Smooth muscle cell of trachea (primary cell): ENCODE measurements at places on chromosomes 7 and 10. TPM values are rescaled to one million over a fixed set of nuclear protein-coding genes. Genes with fewer than 3 reads are reported as not detected.

The GATA3 gene
- not detected in 2 replicates for total RNA-seq

The MRLN gene
- total RNA-seq = not detected in 2 replicates

The HYCC1 gene
- 107 and 163 TPM in 2 replicates for total RNA-seq

The PGAM1 gene
- 450 and 544 TPM in 2 replicates for total RNA-seq

The CALML5 gene
- total RNA-seq = not detected in 2 replicates

The OSBPL3 gene
- 24.9 and 45.0 TPM in 2 replicates for total RNA-seq

The SSC4D gene
- 0.33 and 0.73 TPM in 2 replicates for total RNA-seq

The UCN3 gene
- not detected in 2 replicates for total RNA-seq

The GIMAP4 gene
- total RNA-seq = 2.0 TPM in 1 of 2 replicates, not detected in the other

The FAM200A gene
- total RNA-seq = 10.8 and 11.3 TPM in 2 replicates

The ZNF467 gene
- total RNA-seq = 0.73 and 1.3 TPM in 2 replicates

The MAT1A gene
- under 0.01 TPM in 1 of 2 replicates, not detected in the other for total RNA-seq

The TAS2R5 gene
- total RNA-seq = 0.73 and 1.7 TPM in 2 replicates

The POMZP3 gene
- 2.3 and 11.7 TPM in 2 replicates for total RNA-seq

The GRID2IP gene
- 0.15 TPM in 1 of 2 replicates, not detected in the other for total RNA-seq

The NKX6-2 gene
- total RNA-seq = not detected in 2 replicates

The SFMBT2 gene
- 1.7 and 5.2 TPM in 2 replicates for total RNA-seq

The C10orf67 gene
- total RNA-seq = under 0.01 and 0.44 TPM in 2 replicates
